ENCODE measurements at places on chromosomes 2 and 18.

GRCh38 chr18:2559249-2559648 is 12.1 kb downstream of the METTL4 start:
- no peak for DNase-seq

DNA sequence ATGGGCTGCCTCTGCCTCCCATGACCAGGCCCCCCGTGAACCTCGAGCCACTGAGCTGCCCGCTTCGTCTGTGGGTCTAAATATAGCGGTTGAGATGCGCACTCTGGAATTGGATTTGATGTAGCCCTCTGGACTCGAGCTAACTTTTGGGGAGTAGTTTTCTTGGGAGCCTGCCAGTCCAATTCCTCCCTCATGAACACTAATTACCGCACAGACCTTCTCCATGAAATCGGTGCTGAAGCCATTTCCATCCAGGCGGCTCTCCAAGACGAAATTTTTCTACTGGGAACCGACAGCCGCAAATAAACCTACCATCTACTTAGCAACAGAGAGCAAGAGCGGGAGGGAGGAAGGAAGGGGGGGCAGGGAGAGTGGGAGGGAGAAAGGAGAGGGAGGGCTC is 63.6 kb downstream of the CELF4 start:
- no peak for DNase-seq

DNA sequence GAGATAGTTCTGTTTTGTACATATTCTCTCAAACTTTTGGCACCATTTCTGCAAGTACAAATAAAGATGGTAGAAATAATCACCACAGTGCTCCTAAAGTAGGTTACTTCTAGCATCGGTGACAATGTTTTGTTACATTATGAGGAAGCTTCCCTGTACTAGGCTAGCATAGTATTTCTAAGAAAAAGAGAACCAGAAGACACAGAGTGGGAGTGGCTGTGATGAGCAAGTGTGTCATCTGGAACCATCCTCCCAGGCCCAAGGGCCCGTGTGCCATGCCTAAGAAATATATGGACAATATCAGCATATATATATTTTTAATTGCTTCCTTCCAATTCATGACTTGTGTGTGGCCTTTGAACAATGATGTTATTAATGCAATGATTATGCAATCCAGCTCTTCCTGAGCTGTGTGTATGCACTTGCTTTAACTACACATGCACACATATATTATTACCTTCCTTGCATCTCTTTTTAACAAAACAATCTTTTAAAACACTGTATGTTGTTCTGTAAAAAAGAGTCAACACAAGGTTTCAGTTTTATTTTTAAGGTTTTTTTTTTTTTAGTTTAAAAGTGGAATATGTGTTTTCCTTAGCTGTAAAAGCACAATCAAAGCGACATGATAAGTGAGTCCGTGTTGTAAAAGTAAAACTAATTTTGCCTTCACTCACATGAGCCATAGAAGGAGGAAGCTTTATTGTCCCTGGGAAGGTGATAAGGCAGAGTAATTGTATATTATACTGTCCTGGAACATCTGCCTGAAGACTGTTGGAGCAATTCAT is 303.9 kb downstream of the ZNF407 start:
- no peak for DNase-seq

- no peak for DNase-seq
These were observed 102.9 kb downstream of the KLHL29 start for GRCh38 chr2:23487735-23488492.

DNA sequence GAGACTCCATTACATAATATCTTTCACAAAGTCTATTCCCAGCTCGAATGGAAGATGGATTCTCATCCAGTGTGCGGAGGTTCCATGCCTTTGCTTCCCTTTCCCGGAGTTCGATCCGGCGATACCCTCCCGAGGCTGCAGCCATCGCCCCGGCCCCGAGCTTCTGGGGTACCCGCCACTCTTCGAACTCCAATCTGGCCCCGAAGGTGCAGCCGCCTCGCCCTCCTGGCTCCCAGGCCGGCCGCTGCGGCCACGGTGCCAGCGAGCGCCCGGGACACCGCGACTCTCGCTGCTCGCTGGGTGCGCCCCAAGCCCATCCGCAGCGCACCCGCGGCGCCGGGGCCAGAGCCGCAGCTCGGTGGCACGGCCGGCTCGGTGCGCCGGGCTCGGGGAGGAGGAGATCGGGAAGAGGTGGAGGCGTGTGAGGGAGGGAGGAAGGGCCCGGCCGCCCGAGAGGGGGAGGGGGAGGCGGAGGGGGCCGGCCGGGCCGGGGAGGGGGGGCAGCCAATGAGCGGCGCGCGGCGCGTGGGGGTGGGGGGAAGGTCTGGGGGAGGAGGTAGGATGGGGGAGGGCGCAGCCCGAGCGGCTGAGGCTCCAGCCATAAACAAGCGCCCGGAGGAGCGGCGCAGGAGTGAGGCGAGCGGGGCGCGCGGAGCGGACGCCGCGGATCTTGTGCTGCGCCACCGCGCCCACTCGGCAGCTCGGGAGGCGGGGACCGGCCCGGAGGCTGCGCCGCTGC is at the start of gene CRIM1:
Gene CRIM1 (plus strand): TSS at position 628 of the 739 bp plus-strand sequence. CDS start 515 bp downstream, outside the sequence.
- DNase-seq: peak; percentile 24

Data from NCI-H524 (cell line).